ENCODE measurements at places on chromosomes 3 and 15.

GRCh38 chr15:69583626-69584025 is 131.0 kb downstream of the RPLP1 start:
- DNase-seq: no peak

DNA sequence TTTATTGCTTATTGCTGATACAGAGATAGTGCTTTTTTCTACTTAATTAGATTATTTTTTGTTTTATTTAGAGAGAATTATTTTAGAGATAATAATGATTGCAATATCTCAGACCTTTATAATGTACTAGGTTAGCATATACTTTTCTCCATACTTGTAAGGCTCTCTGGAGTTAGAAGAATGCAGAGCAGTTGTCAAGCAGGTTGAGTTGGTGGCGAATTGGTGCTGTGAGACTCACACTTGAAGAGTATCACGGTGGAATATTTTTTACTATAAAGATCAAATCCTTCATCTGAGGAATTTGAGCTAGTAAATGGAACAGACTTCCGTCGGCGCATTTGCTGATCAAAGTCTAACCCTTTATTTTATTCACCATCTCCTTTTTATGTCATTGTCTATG is 47.3 kb upstream of the MDFIC2 start:
- no peak for DNase-seq

DNA sequence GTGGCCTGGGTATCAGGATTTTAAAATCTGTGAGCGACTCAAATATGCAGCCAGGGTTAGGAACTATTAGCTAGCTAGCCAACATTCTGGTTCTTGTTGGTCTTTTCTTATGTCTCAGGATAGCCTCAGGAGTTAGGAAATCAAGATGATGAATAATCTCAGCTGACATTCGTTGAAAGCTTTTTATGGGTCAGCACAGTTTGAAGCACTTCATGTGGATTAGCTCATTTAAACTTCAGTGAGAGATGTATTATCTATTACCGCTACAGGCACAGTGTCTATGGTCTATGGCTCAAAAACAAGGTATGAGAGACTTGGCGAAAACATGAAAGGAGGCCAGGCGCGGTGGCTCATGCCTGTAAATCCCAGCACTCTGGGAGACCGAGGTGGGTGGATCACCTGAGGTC is 187.5 kb upstream of the THRB start:
- no peak for DNase-seq

GRCh38 chr15:88023914-88024313 is 232.6 kb downstream of the NTRK3 start:
- DNase-seq: no peak

DNA sequence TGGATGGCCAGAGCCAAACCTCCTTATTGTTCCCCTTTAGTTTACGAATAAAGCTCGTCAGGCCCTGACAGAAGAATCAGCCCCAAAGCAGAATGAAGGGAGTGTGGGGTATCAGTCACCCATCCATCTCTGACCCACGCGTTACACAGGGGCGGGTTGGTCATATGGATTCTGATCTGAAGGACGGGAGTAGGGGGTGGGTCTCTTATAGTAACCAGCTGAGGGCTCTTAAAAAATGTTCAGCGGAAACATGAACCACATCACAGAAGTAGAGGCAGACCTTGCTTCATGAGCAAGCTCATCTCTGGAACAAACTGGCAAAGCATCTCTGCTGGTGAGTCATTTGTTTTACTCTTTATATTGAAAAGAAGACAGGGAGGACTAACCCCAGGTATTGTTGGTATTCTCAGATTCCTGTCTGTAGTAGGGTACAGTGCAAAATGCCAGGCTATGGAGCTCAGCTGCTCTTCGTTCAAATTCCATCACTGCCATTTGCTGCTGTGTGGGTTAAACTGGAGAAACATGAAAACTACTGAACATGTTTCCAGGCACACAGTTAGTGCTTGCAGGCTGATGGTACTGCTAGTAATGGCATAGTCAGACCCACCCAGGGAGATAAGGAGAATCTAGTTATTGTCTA is at the start of gene CXCR6:
Gene CXCR6, plus strand, starts transcription at position 258 of the 640 bp plus-strand sequence. CDS start 3,018 bp downstream, outside the sequence.
- no peak for DNase-seq

- no peak for DNase-seq
These were observed 56.0 kb upstream of the PPARG start for GRCh38 chr3:12232785-12233300.

- DNase-seq: no peak
These were observed 1030.8 kb upstream of the CFAP20DC start for GRCh38 chr3:60080648-60081047.

- no peak for DNase-seq
These were observed 19.4 kb upstream of the CX3CR1 start for GRCh38 chr3:39299279-39299678.

DNA sequence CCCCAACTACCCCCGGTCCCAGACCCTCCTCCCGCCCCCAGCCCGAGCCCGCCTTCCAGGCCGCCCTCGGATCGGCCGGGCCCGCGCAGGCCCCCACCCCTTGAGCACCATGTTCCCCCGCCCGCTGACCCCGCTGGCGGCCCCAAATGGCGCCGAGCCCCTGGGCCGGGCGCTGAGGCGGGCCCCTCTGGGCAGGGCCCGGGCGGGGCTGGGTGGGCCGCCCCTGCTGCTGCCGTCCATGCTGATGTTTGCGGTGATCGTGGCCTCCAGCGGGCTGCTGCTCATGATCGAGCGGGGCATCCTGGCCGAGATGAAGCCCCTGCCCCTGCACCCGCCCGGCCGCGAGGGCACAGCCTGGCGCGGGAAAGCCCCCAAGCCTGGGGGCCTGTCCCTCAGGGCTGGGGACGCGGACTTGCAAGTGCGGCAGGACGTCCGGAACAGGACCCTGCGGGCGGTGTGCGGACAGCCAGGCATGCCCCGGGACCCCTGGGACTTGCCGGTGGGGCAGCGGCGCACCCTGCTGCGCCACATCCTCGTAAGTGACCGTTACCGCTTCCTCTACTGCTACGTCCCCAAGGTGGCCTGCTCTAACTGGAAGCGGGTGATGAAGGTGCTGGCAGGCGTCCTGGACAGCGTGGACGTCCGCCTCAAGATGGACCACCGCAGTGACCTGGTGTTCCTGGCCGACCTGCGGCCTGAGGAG is 472 bp downstream of the CHST14 start:
- DNase-seq: no peak

GRCh38 chr3:174810254-174810653 is 48.9 kb upstream of the NAALADL2 start:
- DNase-seq: no peak
